IMR-90 (cell line): ENCODE measurements at places on chromosomes 7 and 10. TPM values are rescaled to one million over a fixed set of nuclear protein-coding genes. Genes with fewer than 3 reads are reported as not detected.

SNX8 gene
- polyA plus RNA-seq = 55.9 and 65.0 TPM in 2 replicates

SNX10 gene
- polyA plus RNA-seq = not detected in 2 replicates

TMEM209 gene
- polyA plus RNA-seq = 8.0 and 8.4 TPM in 2 replicates

HABP2 gene
- polyA plus RNA-seq = not detected in 2 replicates
